ENCODE measurements at places on chromosomes 7 and 10.

DNA sequence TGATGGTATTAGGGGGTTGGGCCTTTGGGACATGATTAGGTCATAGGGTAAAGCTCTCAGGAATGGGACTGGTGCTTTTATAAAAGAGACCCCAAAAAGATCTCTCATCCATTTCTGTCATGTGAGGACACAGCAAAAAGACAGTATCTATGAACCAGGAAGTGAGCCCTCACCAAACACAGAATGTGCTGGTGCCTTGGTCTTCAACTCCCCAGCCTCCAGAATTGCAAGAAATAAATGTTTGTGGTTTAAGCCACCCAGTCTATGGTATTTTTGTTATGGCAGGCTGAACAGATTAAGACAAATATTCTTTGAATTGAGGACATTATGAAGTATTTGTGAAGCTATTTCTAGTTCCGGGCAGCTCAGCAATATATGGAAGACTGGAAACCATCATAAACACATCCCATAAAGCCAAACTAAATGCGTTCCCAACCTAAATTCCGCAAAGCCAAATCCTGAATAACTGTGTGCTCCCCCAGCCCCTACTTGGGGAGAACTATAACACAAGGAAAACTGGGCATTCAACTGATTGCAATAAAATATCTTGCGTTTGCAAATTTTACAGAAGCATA, 153.7 kb downstream of the GALNT17 start:
- DNase-seq, result no peak

DNA sequence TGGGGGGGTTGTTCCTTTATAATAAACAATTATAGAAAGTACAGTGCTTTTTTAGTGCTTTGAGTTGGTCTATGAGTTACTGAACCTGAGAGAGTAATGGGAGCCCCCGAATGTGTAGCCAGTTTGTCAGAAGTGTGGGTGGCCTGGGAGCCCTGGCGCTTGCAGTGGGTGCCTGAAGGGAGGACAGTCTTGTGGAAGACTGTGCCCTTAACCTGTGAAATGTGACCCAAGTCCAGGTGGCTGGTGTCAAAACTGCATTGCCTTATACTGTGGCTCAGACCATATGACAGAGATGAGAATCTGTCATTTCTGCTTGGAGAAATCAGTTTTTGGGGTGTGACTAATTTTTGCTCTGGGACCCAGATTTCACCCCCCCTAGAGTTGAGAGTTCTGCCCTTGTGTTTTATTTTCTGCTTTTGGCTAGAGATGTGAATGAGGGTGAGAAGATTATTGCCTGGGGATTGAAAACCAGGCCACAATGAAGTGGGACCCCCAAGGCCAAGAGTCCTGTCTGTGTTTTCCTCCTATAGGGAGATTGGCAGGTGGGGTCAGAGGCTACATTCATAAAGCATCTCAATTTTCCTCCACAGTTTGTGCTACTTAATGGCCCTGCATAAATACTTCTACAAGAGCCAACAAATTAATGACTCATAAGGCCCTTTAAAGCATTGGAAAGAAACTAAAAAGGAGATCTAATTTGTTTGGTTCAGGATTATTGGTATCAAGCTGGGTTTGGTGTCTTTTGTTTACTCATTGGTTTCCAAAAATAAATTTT, 24.1 kb upstream of the CARD11 start:
- no peak for DNase-seq

- no peak for DNase-seq
These were observed 97.2 kb downstream of the DLG5 start for GRCh38 chr10:77829356-77829755.

DNA sequence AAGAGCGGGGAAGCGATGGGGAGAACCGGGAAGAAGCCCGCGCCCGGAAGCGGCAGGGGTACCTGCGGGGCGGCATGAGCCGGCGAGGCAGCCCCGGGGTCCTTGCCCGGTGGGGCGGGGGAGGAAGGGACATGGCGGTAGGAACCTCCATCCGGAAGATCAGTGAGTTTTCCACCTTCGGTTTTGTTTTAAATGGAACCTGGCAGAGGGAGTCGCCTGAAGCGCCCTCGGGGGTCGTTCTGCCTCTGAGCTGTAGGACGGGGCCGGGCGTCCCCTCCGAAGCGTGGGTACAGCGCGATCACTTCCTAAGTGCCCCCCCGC, 471 bp downstream of the PFKP start:
- DNase-seq, result no peak

- no peak for DNase-seq
These were observed 73.2 kb downstream of the SHTN1 start for GRCh38 chr10:116931806-116932205.

- no peak for DNase-seq
These were observed 184.6 kb downstream of the FANK1 start for GRCh38 chr10:126080879-126081411.

DNA sequence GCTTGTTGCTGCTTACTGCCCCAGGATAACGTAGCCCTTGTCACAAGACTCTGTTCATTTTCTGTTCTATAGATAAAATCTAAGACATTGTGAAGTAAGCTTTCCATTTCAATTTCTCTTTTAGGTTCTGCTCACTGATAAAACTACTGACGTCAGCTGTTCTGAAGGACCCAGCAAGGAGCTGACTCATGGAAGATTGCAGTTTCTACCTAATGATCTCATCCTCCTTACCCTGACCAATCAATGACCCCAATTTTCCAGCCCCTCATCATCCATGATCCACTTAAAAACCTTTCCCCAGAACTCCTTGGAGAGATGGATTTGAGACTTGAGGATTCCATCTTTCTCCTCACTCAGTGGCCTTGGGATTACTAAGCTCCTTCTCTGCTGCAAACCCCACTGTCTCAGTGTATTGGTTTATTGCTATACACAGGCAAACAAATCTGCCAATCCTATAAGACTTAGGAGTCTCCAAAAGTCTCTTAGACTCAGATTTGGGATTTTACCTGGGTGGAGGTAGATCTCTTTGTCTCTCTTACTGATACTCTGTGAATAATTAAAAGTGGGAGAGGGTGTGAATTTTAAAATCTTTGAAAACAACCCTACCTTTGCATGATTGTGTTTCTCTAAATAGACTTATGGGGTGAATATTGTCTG, 109.2 kb upstream of the TRIM24 start:
- no peak for DNase-seq

DNA sequence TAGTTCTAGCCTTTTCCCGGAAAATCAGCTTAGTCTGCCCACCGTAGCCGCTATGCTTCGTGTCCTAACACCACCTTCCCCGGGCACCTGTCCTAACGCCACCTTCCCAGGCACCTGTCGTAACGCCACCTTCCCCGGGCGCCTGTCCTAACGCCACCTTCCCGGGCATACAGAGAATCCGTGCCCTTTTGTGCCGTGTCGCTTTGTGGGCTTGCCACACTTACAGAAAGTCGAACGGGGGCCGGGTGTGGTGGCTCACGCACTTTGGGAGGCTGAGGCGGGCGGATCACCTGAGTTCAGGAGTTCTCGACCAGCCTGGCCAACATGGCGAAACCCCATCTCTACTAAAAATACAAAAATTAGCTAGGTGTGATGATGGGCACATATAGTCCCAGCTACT, 73.6 kb upstream of the DNAJB6 start:
- no peak for DNase-seq

GRCh38 chr10:97234400-97234799, 48.6 kb upstream of the SLIT1 start:
- DNase-seq, result no peak

- no peak for DNase-seq
These were observed 37.2 kb downstream of the PLEKHS1 start for GRCh38 chr10:113788604-113789083.

DNA sequence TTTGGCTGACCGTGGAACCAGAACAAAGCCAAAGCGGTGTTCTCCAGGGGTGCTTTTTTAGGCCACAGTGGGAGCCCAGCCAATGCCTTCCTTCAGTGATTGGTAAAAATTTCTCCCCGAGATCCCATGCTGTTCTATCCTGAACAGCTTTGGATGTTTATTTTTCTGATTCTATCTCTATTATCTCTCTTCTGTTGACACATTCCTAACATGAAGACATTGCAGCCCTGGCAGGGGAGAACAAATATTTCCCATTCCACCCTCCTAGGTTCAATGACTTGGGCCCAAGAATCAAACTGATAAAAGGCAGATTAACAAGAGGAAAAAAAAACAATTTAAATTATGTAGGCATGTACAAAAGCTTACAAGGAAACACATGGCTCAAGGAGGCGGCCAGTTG, 162.7 kb downstream of the PFKFB3 start:
- no peak for DNase-seq

DNA sequence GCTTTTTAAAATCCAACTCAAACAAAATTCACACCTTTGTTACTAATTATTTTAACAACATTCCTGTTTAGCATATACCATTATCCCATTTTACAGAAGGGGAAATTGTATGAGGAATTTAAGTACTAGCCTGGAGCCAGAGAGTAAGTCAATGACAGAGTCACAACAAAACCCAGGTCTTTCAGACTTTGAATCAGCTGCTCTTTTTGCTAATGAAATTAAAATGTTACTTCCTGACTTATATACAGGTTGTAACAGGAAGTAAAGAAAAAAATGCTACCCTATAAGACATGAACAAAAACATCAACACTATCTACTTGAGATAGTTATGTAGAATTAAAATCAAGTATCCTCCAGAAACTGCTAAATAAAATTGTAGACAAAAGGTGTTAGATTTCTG, 82.6 kb upstream of the ASAH2 start:
- DNase-seq, result no peak

DNA sequence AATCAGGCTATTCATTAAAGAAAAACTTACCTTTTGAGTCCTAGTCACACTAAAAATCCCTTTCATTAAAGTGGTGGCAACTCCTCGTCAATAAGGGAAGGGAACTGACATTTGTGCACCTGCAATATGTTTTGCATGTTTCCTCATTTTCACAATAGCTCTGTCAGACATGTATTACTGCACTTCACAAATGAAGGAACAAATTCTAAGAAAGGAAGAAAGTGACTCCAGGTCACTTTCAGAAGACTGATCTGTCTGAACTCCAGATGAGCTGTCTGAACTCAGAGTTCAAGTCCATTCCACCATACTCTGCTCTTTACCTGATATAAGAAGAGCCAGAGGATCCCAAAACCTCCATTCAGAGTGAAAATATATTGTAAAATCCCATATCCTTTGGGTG, 50.3 kb upstream of the GSAP start:
- no peak for DNase-seq

GRCh38 chr7:27619492-27619891, 43.2 kb downstream of the HIBADH start:
- DNase-seq, result no peak

DNA sequence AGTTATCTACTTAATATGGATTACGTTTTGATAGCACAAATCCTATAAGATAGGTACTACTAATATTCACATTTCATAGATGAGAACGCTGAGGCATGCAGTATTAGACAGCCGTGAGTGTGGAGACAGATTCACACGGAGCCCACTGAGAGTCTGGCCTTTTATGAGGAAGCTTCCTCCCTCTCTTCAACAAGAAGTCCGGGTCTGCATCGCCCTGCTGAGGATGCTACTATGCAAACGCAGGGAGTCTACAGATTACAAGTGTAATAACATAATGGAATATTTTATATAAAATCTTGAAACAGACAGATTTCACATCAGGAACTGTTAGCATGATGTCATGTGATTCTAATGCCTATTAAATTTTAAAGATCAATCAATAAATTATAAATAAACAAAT, 255.9 kb upstream of the GLI3 start:
- DNase-seq, result no peak

DNA sequence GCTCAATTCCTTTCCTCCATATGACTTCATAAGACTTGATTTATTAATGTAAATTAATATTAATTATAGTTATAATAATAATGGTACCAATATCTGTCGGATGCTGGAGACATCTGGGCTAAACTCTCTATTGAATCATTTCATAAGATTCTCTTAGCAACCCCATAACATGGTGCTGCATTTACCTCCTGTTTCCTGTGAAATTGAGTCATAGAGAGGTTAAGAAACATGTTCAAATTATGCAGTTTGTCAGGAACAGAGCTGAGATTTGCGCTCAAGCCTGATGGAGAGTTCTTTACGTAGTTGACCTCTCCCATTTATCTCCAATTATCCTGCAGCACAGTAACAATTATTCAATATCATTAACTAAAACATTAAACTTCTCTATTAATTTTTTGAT, 621.8 kb upstream of the FZD8 start:
- DNase-seq, result no peak

GRCh38 chr10:109207361-109207760, 716.0 kb downstream of the XPNPEP1 start:
- DNase-seq, result no peak

- no peak for DNase-seq
These were observed 82.7 kb downstream of the ZFAND4 start for GRCh38 chr10:45589868-45590267.

- no peak for DNase-seq
These were observed 639.7 kb downstream of the AUTS2 start for GRCh38 chr7:70237831-70238575.

DNA sequence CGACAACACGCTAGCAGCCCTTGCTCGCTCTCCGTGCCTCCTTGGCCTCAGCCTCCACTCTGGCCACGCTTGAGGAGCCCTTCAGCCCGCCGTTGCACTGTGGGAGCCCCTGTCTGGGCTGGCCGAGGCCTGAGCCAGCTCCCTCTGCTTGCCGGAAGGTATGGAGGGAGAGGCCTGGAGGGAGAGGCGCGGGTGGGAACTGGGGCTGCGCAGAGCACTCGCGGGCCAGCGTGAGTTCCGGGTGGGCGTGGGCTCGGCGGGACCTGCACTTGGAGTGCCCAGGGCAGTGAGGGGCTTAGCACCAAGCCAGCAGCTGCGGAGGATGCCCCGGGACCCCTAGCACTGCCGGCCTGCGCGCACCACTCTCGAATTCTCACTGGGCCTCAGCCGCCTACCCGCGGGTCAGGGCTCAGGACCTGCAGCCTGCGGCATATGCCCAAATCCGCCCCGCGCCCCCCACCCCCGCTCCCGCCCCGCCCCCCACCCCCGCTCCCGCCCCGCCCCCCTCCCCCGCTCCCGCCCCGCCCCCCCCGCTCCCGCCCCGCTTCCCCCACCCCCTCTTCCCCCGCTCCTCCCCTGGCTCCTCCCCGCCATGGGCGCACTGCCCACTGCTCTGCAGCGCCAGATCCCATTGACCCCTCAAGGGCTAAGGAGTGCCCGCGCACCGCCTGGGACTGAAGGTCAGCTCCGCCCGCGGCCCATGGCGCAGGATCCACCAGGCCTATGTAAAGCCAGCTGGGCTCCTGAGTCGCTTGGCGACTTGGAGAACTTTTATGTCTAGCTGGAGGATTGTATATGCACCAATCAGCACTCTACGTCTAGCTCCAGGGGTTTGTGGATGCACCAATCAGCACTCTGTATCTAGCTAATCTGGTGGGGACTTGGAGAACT, 15.9 kb upstream of the ACBD5 start:
- no peak for DNase-seq

All from cortex of kidney (tissue), 1 donor.